Inflammatory macrophage (primary cell): ENCODE measurements at places on chromosomes 12 and 14.

GRCh38 chr14:61396279-61396678 is 74.9 kb downstream of the PRKCH start:
- no peak for DNase-seq

- DNase-seq: no peak
Observed at GRCh38 chr12:130948136-130948535, 5.6 kb upstream of the ADGRD1 start.

DNA sequence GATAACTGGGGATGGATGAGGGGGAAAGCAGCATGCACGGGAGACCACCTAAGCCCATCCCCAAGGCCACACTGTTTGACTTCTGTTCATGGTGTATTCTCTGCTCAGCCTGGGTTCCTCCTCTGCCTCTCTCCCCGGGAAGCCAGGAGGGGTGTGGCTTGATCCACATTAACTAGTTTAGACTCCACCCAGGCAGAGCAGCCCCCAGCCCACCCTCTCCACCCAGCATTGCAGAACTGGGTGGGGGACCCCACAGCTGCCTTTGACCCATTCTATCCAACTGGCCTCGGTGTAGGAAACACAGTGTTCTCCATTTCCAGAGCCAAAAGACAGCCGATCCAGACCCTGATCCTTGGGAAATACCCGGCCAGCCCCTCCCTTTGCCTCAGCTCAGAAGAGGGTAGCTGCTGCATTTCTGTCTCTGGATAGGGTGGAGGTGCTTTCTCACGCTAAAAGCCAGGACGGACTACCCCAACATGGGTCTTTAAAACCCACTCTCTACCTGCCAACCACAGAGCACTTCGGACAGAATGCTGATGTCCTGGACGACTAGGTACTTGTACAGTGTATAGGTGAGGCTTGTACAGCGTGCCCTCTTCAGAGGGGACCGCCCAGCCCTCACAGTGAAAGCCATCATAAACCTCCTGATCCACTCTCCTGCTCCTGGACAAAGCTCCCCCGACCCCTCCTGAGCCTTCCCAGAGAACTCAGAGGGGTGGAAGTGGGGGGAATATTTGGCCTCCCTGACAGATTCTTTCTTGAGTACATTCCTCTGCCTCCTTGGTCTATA is 9.4 kb downstream of the SPRYD3 start:
- DNase-seq: no peak

GRCh38 chr12:55017416-55017925 is 2.3 kb upstream of the NEUROD4 start:
- no peak for DNase-seq

- no peak for DNase-seq
Observed at GRCh38 chr14:105465209-105466031, 9.2 kb upstream of the CRIP2 start.

GRCh38 chr14:83170165-83170564 is 1636.5 kb upstream of the SEL1L start:
- no peak for DNase-seq

DNA sequence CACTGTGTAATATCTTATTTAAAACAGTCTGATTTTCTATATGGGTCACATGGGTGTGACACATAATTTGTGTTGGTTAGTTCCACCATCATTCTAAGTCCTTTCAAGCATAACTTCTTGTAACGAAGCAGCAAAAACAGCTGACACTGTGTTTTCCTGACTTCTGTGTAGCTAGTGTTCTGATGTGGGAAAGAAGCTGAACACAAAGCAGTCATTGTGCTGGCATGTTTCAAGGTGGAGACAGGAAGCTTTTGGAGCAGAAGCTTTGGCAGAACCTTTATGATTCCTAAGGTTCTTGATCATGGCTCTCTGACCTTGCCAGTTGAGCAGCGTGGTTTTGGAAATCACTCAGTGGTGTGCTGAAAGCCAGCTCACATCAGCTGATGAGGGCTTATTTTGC is 351.7 kb upstream of the MDGA2 start:
- no peak for DNase-seq

GRCh38 chr14:47555333-47555732 is 120.1 kb downstream of the MDGA2 start:
- DNase-seq: no peak

DNA sequence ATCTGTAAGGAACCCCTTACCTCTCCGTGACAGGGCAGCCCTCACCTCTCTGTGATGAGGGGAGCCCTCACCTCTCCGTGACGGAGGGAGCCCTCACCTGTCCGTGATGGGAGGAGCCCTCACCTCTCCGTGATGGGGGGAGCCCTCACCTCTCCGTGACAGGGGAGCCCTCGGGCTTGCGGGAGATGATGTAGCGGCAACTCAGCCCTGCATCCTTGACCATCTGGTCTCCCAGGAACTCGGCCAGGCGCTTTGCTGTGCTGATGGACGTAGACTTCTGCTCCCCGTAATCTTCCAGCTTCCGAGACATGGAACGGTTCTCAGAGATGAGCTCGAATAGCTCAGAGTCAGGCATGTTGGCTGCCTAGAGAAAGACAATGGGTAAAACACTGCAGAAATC is 28.0 kb downstream of the POLE start:
- no peak for DNase-seq

GRCh38 chr14:92413379-92413778 is 90.4 kb downstream of the SLC24A4 start:
- no peak for DNase-seq

GRCh38 chr12:51726161-51726560 is 122.4 kb downstream of the FIGNL2 start:
- peak; percentile 63 for DNase-seq

DNA sequence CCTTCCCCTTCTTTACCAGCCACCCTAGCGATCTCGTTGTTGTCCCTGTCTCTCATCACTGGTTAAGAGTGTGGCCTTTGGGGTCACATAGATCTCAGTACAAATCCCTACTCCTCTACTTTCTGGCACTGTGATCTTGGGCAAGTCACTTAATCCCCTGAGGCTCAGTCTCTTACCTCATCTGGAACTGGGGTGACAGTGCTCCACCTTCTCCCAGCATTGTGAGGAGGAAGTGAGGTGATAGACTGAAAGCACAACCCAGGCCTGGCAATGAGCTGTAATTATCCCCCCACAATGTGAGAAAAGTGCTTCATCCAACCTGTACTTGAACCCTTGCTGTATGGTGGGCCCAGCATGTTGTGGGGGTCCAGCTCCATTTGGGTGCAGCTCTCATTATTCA is 48.0 kb downstream of the IRAK3 start:
- DNase-seq: peak; percentile 55

DNA sequence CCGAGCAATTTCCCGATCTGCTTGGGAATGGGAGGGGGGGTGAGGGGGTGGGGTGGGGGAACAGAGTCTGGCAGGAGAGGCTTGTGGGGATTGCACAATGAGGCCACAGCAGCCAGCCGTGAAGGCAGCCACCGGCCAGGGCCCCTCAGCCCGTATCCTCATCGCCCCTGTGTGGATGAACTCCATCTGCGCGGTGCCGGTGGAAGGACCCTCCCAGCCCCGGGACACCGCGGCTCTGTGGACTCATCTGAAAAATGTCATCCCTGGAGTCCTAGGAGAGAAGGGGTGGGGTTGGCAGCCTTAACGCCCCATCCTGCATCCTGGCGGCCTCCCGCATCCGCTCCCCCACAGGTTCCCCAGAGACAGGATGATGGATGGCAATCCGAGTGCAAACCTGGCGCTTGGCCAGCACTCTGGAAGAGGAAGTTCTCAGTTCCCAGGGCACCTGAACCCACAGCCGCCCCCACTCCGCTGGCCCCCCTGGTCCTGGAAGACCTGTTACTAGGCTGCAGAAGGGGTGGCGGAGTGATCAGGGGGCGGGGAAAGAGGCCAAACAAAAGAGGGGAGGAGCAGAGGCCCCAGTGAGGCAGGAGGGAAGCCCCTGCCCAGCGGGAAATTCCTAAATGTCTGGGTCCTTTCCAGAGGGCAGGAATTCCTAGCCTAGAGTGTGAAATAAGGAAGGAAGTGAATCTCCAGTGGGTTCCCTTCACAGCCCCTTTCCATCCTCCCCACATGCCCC is 1.2 kb upstream of the TNFAIP2 start:
- peak; percentile 58 for DNase-seq

DNA sequence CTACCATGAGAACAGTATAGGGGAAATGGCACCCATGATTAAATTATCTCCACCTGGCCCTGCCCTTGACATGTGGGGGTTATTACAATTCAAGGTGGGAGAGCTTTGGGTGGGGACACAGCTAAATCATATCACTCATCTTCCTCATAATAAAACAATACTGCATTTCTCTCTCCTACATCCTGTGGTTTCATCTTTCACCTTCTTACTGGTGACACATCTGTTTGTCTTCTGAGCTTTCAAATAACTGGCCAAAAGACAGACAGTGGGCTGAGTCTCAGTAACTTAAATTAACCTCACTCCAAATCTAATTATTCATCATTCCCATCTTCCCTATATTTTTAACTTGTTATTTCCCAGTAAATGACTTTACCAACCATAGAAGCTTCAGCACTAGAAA is 729.7 kb upstream of the USP15 start:
- no peak for DNase-seq

DNA sequence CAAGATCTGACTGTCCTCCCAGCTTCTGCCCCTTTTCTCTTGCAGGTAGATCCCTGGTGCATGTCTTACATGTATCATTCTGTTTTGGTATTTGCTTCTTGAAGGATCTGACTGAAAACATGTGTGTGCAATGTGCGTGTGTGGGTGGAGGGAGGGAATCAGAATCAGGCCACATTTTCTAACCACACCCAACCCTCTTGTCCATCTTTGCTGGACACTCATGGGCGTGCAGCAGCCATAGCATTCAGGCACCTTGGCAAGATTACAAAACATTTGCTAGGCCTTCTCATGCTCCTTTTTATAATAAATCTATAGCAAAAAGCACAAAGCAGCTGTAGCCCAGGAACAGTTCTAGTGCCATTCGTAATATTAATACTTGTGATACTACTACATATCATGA is 233.6 kb upstream of the E2F7 start:
- DNase-seq: no peak

DNA sequence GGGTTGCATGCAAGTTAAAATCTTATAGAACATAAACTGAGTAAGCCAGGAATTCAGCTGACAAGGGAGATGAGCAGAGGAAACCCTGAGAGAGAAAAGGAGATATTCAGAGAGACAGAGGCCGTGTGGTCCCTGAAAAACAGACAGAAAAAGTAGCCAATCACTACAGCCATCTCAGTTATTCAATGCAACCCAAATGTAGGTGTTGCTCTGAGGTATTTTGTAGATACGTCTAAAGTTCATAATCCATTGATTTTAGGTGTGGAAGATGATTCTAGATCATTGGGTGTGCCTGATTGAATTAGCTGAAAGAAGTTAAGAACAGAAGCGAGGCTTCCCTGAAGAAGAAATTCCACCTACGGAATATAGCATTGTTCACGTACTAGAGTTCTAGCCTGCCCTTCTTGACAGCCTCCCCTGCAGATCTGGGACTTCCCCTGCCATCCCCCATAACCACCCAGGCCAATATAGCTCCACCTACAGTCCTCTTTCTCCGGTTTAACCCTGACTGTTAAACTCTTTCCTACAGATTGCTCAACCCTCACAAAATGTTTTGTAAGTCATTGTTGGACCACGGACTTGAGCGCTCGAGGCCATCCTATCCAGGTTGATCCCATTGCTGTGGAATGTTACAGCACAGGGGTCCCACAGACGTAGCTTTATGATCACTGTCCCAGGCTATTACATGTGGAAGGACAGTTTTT is 21.7 kb downstream of the AICDA start:
- peak; percentile 75 for DNase-seq

DNA sequence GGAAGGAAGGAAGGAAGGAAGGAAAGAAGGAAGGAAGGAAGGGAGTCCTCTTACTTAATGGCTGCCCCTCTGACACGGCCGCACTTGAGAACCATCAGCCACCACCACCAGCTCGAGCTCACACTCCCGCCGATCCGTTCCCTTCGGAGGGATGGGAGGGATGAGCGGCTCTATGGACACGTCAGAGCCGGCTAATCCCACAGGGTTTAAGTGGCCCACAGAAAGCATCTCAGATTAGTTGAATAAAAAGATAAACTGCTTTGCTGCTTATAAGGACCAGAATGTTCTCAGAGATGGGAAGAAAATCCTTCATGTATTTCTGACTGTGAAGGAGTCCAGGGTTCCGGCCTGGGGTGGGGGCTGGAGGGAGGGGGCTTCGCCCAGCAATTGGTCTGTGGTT is 31.1 kb downstream of the PRIMA1 start:
- no peak for DNase-seq

GRCh38 chr14:54908190-54908589 is 5.6 kb upstream of the GCH1 start:
- no peak for DNase-seq

DNA sequence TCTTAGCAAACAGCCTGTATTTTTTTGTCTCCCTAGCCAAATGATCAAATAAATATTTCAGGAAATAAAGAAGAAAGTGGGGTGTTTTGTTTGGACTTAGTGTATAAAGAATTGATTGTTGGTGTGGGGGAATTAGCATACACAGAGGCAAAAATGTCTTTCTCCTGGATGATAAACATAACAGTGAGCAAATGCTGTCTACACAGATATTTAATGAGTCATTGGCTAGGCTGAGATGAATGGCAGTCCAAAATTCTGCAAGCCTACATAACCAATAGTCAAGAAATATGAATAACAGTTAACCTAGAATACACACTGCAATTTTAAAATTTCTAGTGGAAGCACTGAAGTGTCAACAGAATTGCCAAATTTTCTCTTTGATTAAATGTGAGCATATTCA is 35.8 kb downstream of the MYF5 start:
- DNase-seq: no peak

GRCh38 chr12:115944392-115944742 is 333.1 kb downstream of the MED13L start:
- no peak for DNase-seq

GRCh38 chr12:111322336-111323250 is 46.3 kb downstream of the PHETA1 start:
- no peak for DNase-seq

- DNase-seq: no peak
Observed at GRCh38 chr12:99027461-99027860, 382.4 kb downstream of the APAF1 start.

GRCh38 chr14:103548463-103549351 is 13.8 kb downstream of the BAG5 start:
- DNase-seq: no peak

GRCh38 chr12:6921539-6921938 is 6.2 kb upstream of the ATN1 start:
- no peak for DNase-seq

- peak; percentile 77 for DNase-seq
Observed at GRCh38 chr14:61025251-61026223, 44.5 kb downstream of the SLC38A6 start.

DNA sequence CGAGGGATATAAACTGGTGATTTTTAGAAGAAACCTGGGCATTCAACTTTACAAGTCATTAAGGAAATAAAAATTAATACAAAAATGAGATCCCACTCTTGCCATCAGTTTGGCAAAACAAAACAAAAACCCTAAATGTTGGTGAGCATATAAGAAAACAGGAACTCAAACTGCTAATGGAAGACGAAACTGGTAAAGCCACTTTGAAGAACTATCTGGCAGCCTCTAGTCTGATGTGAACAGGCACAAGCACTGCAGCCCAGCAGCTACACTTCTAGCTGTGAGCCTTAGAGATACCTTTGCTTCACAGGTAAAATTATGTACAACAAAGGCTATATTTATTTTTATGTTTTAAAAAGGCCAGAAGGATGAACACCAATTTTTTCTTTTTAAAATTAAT is 459.6 kb downstream of the ZFP36L1 start:
- peak; percentile 31 for DNase-seq

GRCh38 chr12:93429448-93429847 is 12.3 kb downstream of the UBE2N start:
- DNase-seq: no peak
